ENCODE measurements at places on chromosomes 11 and 22. TPM values are rescaled to one million over a fixed set of nuclear protein-coding genes. Genes with fewer than 3 reads are reported as not detected.

Gene DEUP1
- polyA plus RNA-seq, result not detected

DNA sequence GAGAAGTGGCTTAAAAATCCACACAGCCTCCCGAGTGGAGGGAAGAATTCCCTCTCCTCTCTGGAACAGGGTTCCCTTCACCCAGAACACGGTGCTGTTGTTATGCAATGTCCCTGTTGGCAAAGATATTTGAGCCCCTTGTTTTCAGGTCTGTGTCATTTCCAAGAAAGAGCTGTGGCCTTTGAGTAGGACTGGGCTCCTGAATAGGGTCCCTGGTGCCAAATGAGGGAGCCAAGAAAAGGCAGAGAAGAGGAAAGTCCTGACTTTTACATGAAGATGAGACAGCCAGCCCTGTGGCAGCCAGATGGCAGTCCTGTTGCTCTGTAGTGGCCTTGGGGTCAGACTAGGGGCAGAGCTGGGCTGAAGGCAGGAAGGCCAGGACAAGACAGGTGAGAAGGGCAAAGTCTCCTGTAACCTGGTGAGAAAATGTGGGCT is 51.2 kb upstream of the ELF5 start:
- no peaks in the 10 kb centered on the region for H3K4me1 ChIP-seq
- no peaks in the 10 kb centered on the region for H3K36me3 ChIP-seq
- H3K27me3 ChIP-seq, result no peaks in the 10 kb centered on the region
- no peak overlapping the region for H3K27ac ChIP-seq
- no peak for DNase-seq

Gene GSTT2
- polyA plus RNA-seq, result not detected

DNA sequence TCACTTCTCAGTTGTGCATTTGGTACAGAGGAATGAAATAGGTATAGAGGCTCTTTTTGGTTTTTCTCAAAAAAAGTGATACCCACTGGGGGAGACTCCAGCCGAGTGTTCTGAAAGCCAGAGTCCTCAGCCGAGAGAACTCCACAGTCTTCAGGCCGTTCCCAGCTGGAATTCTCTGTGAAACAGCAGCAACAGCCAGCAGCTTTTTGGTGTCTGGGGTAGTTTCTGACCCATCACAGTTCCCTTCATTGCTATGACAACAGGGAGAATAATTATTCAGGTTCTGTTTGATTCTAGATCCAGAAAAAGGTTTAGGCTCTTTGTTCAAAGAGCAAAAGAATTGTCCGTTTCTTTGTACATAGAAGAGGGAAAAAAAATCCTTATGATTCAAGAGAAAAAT is 84.6 kb downstream of the C22orf31 start:
- peak overlapping the region; percentile 12 for H3K4me3 ChIP-seq
- no peak for DNase-seq
- no peaks in the 10 kb centered on the region for H3K36me3 ChIP-seq
- H3K27ac ChIP-seq, result peak overlapping the region; percentile 68

DNA sequence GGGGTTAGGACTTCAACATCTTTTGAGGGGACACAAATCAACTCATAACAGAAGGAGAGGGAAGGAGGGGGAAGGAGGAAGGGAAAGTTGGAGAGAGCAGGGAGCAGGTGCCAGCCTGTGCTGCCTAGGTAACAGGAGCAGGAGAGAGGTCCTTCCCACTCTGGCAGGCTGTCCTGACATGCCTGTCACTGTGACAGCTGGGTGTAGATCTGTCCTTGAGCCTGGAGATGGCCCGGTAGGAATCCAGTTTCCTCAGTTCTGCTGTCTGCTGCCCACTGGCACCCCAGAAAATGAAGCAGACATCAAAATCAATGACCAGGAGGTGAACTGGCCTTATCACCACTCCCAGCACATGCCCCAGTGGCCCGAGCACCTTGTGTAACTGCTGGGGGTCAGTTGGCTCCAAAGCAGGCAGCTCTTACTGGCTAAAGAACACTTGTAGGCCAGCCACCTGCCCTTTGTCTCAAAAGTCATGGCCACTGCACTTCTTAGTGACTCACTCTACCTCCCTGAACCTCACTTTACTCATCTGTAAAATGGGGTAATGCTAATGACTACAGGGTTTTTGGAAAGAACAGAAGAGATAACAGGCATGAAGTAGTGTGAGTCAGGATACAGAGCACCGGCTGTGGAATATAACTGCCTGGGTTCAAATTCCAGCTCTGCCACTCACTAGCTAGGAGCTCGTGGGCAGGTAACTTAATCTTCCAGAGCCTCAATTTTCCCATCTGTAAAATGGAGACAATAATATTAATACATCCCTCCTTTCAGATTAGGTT is 8.0 kb upstream of the TSPAN18 start:
- peaks cover 6% of the 10 kb centered on the region for H3K27me3 ChIP-seq
- no peak overlapping the region for H3K4me3 ChIP-seq
- DNase-seq, result no peak
- no peaks in the 10 kb centered on the region for H3K4me1 ChIP-seq

DNA sequence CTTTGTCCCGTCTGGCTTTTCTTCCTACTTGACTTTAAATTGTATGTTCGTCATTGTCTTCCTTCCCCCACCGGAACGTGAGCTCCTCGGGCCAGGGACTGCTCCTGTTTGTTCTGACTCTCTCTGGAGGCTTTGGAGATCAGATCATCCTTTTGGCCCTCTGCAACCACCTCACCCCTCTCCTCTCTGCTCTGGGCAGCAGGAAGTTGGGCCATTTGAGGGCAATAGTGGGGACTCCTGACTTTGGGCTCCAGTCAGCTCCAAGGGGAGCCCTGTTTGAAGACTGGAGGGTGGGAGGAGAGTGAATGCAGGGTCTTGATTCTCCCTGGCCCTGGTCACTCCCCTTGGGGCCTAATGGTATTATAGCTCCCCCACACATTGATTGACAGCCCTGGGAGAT is 186.3 kb upstream of the B3GAT1 start:
- H3K27ac ChIP-seq, result no peak overlapping the region
- H3K4me3 ChIP-seq, result no peak overlapping the region
- H3K27me3 ChIP-seq, result peaks cover 7% of the 10 kb centered on the region
- no peaks in the 10 kb centered on the region for H3K4me1 ChIP-seq
- no peaks in the 10 kb centered on the region for H3K36me3 ChIP-seq
- DNase-seq, result no peak

Gene KCTD14
- polyA plus RNA-seq, result 8.9 TPM

Measured in stomach (tissue), 19 donors.